ENCODE measurements at places on chromosomes 4 and X. TPM values are rescaled to one million over a fixed set of nuclear protein-coding genes. Genes with fewer than 3 reads are reported as not detected.

DNA sequence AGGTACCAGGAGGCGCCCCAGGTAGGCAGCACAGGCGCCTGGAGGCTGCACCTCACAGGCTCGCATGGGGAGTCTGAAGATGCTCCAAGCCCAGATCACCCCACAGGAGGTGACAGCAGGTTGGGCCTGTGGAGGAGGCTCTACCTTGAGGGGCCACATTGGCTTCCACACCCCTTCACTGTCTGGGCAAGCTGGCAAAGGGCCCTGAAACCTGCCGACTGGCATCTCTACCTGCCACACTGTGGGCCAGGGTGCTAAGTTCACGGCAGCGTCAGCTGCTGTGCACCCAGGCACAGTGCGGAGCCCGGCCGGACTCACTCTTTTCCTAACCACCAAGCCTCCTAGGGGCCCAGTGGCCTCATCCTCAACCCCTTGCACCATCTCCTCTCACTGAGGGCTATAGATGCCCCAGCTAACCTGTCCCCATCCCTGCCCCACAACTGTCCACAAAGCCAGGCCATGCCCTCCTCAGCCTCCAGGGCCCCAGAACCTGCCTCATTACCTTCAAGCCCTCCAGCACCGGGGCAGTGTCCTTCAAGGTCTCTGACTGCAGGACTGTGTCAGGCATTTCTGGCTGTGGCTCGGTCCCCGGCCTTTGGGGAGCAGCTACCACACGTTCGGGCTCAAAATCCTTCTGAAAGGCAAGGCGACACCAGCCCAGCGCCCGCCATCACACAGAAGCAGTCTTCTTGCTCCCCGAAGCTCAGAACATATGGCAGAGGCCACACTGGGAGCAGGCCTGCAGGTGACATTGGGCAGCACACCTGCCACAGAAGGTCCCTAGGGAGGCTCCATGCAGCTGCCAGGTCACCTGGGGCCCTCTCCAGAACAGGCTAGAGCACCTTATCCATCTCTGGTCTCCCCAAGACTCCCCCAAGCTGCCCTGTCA is 28.8 kb downstream of the FGFR3 start:
- DNase-seq = no peak
- no peaks in the 10 kb centered on the region for H3K4me1 ChIP-seq
- H3K27ac ChIP-seq = no peak overlapping the region

GRCh38 chr4:36891971-36892370 is 352.6 kb upstream of the NWD2 start:
- no peaks in the 10 kb centered on the region for H3K4me1 ChIP-seq
- no peak for DNase-seq
- no peak overlapping the region for H3K27ac ChIP-seq
- no peaks in the 10 kb centered on the region for H3K27me3 ChIP-seq
- H3K36me3 ChIP-seq = no peaks in the 10 kb centered on the region

- DNase-seq = no peak
- H3K27ac ChIP-seq = no peak overlapping the region
These were observed 3.0 kb upstream of the ZFP92 start for GRCh38 chrX:153408221-153408721.

GRCh38 chr4:7980036-7980435 is 40.4 kb upstream of the AFAP1 start:
- no peaks in the 10 kb centered on the region for H3K36me3 ChIP-seq
- DNase-seq = no peak
- no peaks in the 10 kb centered on the region for H3K27me3 ChIP-seq
- H3K4me3 ChIP-seq = no peak overlapping the region
- H3K27ac ChIP-seq = no peak overlapping the region

DNA sequence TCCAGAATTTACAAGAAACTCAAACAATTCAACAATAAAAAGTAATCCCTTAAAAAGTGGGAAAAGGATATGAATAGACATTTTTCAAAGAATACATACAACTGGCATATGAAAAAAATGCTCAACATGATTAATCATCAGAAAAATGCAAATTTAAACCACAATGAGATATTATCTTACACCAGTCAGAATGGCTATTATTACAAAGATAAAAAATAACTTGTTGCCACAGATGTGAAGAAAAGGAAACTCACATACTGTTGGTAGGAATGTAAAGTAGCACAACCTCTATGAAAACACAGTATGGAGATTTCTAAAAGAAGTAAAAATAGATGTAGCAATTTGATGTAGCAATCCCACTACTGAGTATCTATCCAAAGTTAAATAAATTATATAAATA is 65.1 kb upstream of the DIAPH2 start:
- H3K27ac ChIP-seq = no peak overlapping the region

- no peak for DNase-seq
- no peaks in the 10 kb centered on the region for H3K36me3 ChIP-seq
- H3K27ac ChIP-seq = no peak overlapping the region
- H3K4me1 ChIP-seq = peaks cover 4% of the 10 kb centered on the region
- no peaks in the 10 kb centered on the region for H3K27me3 ChIP-seq
- H3K4me3 ChIP-seq = no peak overlapping the region
These were observed 4.6 kb upstream of the CDKL2 start for GRCh38 chr4:75634951-75635350.

DNA sequence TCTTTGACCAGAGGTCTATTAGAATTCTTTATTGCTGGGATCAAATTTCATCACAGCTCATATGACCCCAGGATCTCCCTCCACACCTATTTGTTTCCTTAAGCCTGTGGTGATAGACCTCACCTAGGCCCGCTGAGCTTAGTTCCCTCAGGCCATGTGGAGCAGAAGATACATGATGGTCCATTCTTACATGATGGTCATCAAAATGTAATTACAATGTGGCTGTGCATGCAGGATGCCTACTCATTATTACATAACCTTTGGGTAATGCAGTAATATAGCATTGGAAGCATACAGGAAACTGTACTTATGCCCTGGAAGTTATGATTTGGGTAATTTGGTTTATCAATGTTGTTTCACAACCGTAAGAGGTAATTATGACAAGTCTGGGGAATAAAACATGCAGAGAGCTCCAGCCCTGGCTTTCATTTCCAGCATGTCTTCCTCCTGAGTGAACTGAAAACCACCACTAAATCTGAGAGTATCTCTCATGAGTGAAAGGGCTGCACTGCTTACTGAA is 67.0 kb upstream of the AGA start:
- no peaks in the 10 kb centered on the region for H3K27me3 ChIP-seq
- no peaks in the 10 kb centered on the region for H3K4me1 ChIP-seq
- DNase-seq = no peak
- H3K27ac ChIP-seq = no peak overlapping the region

DNA sequence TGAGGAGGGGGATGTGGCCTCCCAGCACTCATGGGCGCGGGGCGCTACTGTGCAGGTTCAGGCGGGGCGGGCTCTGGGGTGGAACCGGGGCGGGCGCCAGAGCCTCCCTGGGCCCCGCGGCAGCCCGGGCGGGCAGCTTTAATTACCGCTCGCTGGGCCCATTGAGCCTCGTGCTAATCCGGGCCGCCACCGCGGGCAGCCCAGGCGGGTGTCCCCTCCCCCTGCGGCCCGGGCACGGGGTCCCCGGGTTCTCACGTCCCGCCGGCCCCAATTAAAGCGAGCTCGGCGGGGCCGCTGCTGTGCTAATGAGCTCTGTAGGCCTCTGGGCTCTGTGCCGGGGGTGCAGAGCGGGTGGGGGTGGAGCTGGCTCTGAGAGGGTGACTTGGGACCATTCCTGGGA is 22.8 kb upstream of the FGFR3 start:
- no peak for DNase-seq
- H3K4me3 ChIP-seq = no peak overlapping the region
- H3K27ac ChIP-seq = no peak overlapping the region
- no peaks in the 10 kb centered on the region for H3K36me3 ChIP-seq
- H3K4me1 ChIP-seq = peaks cover 33% of the 10 kb centered on the region

GRCh38 chr4:121655320-121656268 is 41.2 kb downstream of the ANXA5 start:
- H3K4me3 ChIP-seq = no peak overlapping the region
- H3K27me3 ChIP-seq = no peaks in the 10 kb centered on the region
- no peaks in the 10 kb centered on the region for H3K36me3 ChIP-seq
- no peak for DNase-seq

DNA sequence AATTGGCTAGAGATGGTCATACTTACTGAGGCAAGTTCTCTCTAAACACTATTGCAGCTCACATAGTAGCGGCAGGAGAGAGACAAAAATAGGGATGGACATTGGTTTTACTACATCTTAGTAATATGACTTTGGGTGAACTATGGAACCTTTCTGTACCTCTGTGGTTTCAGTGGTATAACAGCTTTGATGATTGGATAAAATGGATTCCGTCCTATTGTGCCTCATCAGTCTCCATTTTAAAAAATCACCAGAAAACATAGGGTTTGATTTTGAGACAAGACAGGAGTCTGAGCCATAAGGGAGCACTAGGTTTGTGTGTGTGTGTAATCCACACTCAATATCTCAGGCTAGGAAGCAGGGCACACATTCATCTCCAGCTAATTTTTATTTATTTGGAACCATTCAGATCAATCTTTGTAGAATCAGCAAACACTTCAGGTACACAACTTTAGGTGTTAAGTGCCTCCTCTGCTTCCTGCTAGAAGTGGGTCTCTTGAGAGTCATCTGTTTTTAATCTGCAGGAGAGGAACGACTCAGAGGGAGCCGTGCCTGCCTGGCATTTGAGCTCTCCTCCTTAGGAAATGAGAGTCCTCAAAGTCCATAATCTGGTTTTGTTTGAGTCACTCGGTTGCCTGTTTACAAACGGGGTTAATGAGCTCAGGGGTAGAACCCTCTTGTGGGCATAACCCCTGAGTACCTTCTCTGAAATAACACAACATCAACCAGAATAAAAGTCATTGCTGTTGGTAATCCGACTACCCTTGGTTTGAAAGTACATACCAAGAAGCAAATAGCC is 238.5 kb upstream of the BOD1L1 start:
- H3K4me1 ChIP-seq = no peaks in the 10 kb centered on the region
- H3K27ac ChIP-seq = no peak overlapping the region
- H3K36me3 ChIP-seq = no peaks in the 10 kb centered on the region
- no peaks in the 10 kb centered on the region for H3K27me3 ChIP-seq
- no peak for DNase-seq

DNA sequence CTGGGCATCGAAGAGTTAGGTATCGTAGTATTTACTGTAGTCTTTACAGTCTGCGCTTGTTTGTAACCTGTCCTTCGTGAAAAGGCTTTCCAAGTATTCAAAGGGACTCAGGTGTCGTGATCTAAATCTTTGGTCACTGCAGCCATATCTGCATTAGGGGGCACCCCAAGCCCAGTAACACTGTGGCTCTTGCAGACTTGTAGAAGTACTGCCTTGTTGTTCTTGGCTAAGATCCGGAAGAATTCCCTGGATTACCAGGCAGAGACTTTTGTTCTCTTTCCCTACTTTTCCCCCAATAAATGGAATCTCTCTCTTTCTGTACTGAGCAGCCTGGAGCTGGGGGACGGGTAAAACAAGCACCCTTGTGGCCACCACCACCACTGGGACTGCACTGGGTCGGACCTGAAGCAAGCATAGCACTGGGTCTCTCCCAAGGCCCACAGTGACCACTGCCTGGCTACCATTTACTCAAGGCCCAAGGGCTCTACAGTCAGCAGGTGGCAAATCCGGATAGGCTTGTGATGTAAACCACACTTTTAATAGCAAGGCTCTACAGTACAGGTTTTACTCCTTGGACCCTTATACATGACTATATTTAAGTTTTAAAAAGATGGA is 12.0 kb downstream of the CXorf58 start:
- no peak for DNase-seq
- H3K36me3 ChIP-seq = no peaks in the 10 kb centered on the region
- H3K4me3 ChIP-seq = no peak overlapping the region

- no peaks in the 10 kb centered on the region for H3K4me1 ChIP-seq
- DNase-seq = no peak
- H3K27ac ChIP-seq = no peak overlapping the region
- H3K4me3 ChIP-seq = no peak overlapping the region
These were observed 334.6 kb upstream of the CPEB2 start for GRCh38 chr4:14667624-14668151.

DNA sequence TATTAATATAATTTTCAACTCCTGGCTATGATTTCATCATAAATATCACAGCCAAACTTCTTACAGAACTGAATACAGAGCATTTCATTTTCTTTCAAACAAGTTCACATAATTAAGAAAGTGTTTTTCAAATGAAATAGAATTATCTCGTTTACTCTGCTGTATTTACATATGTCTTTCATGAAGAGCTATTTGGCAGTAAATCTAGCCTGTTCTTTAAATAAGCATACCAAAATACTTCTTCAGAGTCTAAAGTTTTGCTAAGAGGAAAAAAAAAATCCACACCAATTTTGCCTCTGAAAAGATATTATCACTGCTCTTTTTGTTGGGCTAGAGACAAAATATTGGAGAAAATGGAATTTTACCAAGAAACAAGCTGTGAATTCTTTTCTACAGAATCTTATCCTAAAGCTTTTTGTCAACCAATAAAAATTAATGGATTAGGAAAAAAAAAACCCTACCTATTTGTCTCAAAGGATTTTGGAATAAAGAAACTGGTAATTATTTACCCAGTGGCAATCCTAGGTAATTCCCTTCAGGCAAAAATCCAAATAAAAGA is 287.9 kb upstream of the NR3C2 start:
- H3K27ac ChIP-seq = no peak overlapping the region
- H3K27me3 ChIP-seq = no peaks in the 10 kb centered on the region
- H3K4me3 ChIP-seq = no peak overlapping the region

DNA sequence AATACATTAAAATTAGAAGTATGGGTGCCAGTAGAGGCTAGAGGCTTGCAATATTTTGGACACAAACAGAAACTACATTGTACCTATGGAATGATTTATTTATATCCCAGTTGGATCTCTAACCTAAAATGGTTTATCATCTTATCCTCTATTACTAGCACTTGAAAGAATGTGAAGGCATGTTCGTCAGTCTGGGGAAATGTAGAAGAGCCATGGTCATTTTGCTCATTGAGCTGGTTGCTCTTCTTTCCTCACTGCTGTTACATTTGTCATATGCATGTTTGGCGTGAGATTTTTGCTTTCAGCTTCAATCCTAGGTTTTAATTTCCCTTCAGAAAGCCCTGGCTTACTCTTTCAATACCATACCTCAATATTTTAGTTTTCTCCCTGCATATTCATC is 82.4 kb upstream of the MYOZ2 start:
- no peak for DNase-seq
- no peaks in the 10 kb centered on the region for H3K36me3 ChIP-seq
- no peak overlapping the region for H3K27ac ChIP-seq
- no peaks in the 10 kb centered on the region for H3K4me1 ChIP-seq
- no peak overlapping the region for H3K4me3 ChIP-seq

The NXT2 gene
- total RNA-seq = 10.4 TPM

The SPANXB1 gene
- total RNA-seq = not detected

Data from B cell (primary cell).